ENCODE measurements at places on chromosomes 3 and 15. TPM values are rescaled to one million over a fixed set of nuclear protein-coding genes. Genes with fewer than 3 reads are reported as not detected.

Gene RASA2
- 6.2 TPM for total RNA-seq

GRCh38 chr15:98321896-98322295, 326.4 kb upstream of the IGF1R start:
- no peak for DNase-seq

GRCh38 chr3:5162102-5162501, 25.4 kb upstream of the EDEM1 start:
- no peak for DNase-seq

Gene GOLGA8A
- 39.1 TPM for total RNA-seq

DNA sequence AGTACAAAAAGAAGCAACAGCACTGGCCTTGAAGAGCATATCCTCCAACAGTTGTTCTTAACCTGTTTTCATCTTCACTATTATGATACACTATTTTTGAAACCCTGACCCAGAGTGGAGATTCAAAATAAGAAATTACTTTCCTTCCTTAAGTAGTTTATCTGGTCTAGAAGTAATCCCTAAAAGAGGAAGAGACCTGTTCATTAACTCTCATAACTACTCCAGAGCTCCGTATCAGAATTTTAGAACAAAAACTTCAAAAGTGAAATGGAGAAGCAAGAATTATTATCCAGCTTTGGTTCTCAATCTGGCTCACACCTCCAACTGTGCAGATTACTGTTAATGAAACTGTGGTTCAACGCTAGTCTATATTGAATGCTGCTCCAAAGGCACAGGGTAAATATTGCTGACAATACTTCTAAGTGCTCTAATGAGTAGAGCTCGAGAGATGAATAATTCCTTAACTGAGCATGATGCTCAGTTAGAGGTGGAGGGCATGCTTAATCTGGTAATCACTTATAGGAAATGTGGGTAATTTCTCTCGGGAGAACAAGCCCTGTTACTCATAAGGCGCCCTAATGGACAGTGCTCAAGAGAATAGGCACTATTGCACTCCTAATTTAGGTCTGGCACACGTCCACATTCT, 5.2 kb downstream of the LCMT2 start:
- no peak for DNase-seq

- DNase-seq = peak; percentile 74
Measured at GRCh38 chr3:171829841-171830517, 13.2 kb upstream of the TMEM212 start.

DNA sequence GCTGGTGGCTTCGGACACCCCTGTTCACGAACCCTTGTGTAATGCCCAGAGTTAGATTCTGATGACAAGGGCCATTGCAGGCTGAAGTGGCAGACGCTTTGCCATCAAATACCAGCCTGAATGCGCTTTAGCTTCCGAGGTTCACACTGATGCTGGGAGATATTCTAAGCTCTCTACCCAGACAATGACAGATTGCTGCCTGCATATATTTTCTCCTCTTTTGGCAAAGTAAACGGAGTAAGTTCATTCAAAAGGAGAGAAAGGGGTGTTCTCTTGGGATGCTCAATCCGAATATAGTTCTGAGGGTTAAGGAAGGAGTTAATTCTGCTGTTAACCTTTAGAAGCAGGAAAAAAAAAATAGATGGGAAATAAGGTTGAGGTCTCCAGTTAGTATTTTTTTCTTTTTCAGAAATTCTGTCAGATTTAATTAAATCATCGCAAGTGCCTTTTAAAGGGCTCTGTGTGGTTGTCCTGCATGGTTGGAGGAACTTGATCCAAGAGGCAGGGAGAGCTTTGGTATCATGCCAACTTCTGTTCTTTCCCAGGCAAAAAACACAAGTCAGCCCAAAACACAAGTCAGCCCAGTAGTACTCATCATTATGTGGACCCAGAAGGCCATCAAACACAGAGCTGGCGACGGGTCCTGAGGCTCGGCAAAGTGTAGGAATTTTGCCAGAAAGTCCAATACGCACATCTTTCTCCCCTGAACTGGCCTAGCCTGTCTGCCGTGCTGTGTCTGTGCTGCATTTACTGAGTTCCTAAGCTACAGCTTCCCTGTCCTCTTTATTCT, 70.9 kb upstream of the ST8SIA2 start:
- DNase-seq = no peak

DNA sequence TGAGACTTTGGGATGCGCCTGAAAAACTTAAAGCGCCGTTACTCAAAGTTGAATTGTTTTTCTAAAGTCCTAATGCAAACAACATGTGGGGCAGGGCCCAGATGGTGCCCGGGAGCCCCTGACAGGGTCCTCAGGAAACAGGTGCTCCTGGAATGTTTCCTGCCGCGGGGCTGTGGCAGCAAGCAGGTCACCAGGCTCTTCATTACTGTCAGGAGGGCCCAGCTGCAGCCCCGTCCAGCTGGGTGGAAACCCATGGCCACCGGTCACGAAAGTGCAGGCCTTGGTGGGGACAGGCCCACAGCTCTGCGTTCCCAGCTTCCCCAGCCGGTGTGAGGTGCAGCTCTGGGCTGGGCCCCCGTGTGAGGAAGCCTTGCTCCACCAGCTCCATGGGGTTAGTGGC, 63.9 kb upstream of the GATA2 start:
- peak; percentile 50 for DNase-seq

GRCh38 chr3:141174674-141175073, 57.0 kb upstream of the PXYLP1 start:
- DNase-seq = no peak

GRCh38 chr3:101200461-101200860, 119.9 kb downstream of the IMPG2 start:
- no peak for DNase-seq

DNA sequence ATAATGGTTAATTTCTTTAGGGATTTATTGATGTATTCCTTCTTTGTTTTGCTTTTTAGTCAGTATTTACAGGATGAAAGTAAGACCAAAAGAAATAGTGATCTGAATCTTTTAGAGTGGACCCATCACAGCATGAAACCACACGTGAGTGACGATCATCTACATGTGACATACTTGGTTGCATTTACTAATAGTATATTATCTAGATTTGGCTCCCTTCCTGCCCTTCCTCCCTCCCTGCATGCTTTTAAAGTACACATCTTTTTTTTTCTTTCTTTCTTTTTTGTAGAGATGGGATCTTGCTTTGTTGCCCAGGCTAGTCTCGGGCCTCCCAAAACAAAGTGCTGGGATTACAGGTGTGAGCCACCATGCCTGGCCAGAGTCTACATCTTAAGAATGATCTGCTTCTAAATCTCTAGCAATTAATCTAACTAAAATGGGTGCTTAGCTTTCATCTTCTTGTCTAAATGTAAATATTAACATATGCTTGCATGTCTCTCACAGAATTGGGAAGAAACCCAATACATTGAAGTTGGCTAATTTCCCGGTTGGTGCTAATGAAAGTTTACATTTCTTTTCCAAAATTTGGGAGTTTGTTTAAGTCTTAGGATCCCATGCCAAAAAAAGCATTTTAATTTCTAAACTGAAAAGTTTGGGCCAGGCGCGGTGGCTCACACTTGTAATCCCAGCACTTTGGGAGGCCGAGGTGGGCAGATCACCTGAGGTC, 38.0 kb downstream of the SENP2 start:
- no peak for DNase-seq

Gene CLDN18
- total RNA-seq = 1,096 TPM

DNA sequence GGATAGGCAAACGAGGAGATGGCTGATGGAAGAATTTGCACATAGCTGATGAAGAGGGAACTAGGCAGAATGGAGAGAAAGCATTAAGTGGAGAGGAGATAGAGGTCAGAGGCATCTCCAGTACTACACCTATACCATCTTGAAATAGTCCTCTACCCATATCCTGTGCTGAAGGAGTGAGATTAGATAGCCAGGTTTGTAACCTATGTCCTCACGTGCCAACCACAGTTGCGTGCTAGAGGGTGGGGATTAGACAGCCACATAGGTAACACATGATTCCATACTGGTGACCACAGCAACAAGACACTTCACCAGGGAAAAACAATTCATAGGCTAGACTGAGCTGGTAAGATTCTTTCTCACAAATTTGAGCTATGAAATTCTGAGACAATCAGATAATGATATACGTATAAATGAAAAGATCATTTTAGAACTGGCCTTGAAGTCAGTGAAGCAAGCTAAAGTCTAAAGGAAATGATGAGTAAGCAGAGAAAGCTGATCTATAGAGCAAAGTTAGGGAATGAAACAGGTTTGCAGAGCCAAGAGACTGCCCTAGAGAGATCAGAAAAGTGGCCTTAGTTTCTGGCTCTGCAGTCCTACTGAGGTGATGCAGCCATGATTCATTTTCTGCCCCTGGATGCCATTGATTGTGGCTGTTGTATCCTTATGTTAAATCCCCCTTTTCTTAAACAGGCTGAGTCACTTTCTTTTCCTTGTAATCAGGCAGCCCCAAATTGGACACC, 17.7 kb downstream of the MYNN start:
- no peak for DNase-seq

- DNase-seq = no peak
Measured at GRCh38 chr3:167843886-167844285, 108.4 kb downstream of the SERPINI1 start.

DNA sequence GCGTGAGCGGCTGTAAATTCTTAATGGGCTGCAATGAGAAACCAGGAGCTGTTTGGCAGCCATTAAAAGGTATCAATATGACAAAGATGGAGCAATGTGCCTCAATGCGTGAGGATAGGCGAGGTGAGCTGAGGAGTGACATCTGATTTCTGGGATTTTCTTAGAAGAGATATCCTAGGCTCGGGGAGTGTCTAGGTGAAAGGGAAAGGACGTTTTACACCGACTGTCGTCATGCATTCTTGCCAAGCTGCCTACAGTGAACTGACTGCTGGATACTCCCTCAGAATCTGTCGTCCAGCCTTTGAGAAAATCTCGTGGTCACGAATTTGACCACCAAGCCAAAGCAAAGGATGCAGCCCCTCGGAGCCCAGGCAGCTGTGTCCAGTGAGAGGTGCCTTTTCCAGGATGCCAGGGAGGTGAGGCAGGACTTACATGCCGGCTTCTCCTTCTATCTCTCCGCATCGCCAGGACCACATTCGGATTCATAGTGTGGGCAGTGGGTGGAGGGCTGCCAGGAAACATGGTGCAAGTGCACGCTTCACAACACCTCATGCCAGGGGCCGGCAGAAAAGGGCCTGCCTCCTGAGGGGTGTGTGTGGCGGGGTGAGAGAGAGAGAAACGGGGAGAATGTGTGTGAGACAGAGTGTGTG, 80.3 kb upstream of the ABHD17C start:
- no peak for DNase-seq

DNA sequence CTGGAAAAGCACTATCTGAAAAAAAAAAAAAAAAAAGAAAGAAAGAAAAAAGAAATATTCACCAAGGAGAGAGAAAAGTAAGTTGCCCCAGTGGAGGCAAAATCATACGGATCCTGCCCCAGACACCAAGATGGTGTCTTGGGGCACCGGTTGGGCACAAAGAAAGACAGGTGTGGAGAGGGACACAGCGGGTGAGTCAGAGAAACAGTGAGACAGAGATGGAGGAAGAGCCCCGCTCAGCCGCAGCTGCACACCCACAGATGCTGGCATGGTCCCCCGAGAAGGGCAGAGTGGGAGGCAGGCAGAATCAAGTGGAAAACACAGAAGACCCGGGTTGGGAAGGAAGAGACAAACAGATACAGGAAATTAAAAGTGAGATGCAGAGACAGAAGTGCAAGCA, 129.7 kb upstream of the SMAD3 start:
- no peak for DNase-seq

DNA sequence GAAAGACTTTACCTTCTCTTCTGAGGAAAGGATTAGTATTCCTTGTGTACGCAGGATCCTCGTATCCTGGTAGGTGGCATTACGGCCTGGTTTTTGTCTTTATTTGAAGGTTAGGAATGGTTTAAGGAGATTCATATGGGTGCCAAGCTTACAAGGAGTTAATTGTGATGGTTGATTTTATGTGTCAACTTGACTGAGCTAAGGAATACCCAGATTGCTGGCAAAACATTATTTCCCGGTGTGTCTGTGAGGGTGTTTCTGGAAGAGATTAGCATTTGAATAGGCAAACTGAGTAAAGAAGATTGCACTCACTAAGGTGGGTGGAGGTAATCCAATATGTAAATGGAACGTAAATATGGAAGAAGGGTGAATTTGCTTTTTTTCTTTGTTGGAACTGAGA, 44.4 kb upstream of the ABI3BP start:
- no peak for DNase-seq

DNA sequence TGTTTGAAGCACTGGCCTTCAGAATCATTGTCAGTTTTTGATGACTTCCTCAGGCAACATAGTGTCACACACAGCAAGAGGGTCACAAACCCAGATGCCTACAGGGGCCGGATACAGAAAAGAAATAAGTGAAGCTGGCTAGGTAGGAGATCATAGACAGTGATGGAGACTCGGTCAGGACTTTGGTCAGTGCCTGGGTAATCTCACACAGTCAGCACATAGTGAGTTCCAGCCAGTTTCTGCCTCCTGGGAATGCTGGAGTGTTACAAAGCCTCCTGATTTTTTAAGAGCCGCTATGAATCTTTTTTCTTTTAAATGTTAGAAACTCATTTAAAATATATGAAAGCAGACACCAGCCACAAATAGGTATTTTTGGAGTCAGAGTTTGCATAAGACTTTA, 399.1 kb downstream of the IL5RA start:
- DNase-seq = no peak

DNA sequence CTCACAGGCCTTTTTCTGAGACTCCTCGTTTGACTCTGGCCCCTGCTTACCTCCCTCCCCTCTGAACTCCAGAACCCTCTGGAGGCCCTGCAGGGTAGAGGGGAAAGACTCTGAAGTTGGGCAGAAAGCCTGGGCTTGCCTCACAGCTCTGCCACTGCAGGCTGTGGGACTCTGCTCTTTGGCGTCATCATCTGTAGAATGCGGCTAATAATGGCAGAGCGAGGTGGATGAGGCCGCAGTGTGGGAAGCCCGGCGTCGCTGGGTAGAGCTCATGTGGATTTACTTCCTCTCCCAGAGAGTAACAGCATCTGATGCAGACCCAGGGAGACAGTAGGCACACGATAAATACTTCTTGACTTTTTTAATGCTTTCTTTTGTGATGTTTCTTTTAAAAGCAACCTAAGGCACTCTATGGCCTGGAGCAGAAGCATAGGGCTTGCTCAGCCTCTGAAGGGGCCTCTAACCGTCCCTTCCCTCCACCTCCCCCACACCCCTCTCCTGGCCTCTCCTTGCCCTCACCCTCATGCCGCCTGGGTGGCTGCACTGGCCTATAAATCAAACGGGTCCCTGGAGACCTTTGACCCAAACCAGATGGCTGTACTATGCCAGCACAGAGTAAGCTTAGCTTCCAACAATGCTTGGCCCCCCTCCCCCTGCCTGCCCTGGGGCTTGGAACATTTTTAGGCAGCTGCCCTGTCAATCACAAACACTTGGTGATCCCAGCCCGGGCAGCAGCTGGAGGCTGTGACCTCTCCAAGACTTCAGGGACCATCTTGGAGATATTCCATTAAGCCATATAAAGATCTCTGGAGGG, 32.9 kb downstream of the SPSB4 start:
- DNase-seq = peak; percentile 42

All from stomach (tissue), 19 donors.